Regular cardiac myocyte (primary cell): ENCODE measurements at places on chromosomes 12 and 14. TPM values are rescaled to one million over a fixed set of nuclear protein-coding genes. Genes with fewer than 3 reads are reported as not detected.

Gene PSMC6
- 127 and 128 TPM in 2 replicates for total RNA-seq

Gene LMO3
- total RNA-seq = under 0.01 and 0.56 TPM in 2 replicates

Gene KIF5A
- 0.19 and 0.28 TPM in 2 replicates for total RNA-seq

Gene MYBPC1
- total RNA-seq = not detected in 2 replicates

Gene DDX47
- total RNA-seq = 80.1 and 99.2 TPM in 2 replicates

Gene CACNB3
- total RNA-seq = 10.1 and 10.7 TPM in 2 replicates

Gene ETFBKMT
- 2.5 and 3.1 TPM in 2 replicates for total RNA-seq

Gene P2RX4
- total RNA-seq = 8.6 and 29.0 TPM in 2 replicates

Gene PABPN1
- total RNA-seq = 61.7 and 123 TPM in 2 replicates

Gene GPX2
- total RNA-seq = not detected in 2 replicates

Gene PRIMA1
- not detected in 2 replicates for total RNA-seq

Gene FMNL3
- 33.5 and 48.5 TPM in 2 replicates for total RNA-seq

Gene P2RX2
- not detected in 2 replicates for total RNA-seq

Gene LRRK2
- 1.7 and 5.9 TPM in 2 replicates for total RNA-seq

Gene HOXC10
- not detected in 2 replicates for total RNA-seq

Gene UNC79
- total RNA-seq = under 0.01 and 0.28 TPM in 2 replicates

Gene KRT83
- under 0.01 TPM in 1 of 2 replicates, not detected in the other for total RNA-seq
